ENCODE measurements at places on chromosomes 1 and 21. TPM values are rescaled to one million over a fixed set of nuclear protein-coding genes. Genes with fewer than 3 reads are reported as not detected.

NID1 gene
- 425 TPM for total RNA-seq

GRCh38 chr1:204072931-204073836 lies at the start of gene SOX13:
Gene SOX13, plus strand, starts transcription at chr1:204073115. Its CDS starts 39,801 bp downstream, at chr1:204112916.
- DNase-seq: peak; percentile 89

GRCh38 chr1:109218516-109218915 lies 4.8 kb downstream of the SARS1 start:
- no peak for DNase-seq

LCE3D gene
- not detected for total RNA-seq

GRCh38 chr1:232249339-232249738 lies 380.6 kb downstream of the SIPA1L2 start:
- DNase-seq: no peak

- DNase-seq: no peak
Measured at GRCh38 chr1:246069581-246069980, 437.5 kb downstream of the SMYD3 start.

LCE1B gene
- not detected for total RNA-seq

PDE4B gene
- total RNA-seq: 156 TPM

GRCh38 chr1:93171549-93172034 lies 8.6 kb downstream of the TMED5 start:
- no peak for DNase-seq

TAS1R1 gene
- total RNA-seq: under 0.01 TPM

TCHHL1 gene
- not detected for total RNA-seq

DNA sequence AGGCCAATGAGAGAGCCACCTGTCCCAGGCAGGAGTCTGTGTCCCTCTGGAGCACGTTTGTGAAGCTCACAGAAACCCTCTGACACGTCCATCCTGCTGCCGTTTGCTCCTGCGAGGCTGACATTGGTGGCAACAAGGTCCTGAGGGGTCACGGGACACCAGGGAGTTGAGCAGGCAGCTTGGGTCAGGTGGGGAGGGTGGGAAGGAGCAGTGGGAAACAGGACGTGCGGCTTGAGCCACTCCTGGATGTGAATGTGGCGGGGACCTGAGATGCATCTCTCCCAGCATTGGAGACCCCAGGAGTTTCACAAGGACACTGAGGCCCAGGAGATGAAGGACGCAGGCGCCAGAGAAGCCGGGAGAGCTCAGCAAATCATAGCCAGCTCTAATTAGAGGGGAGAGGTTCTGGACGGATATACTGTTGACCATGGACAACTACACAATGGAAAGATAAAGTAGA lies 149.0 kb downstream of the PEX14 start:
- DNase-seq: no peak

DNA sequence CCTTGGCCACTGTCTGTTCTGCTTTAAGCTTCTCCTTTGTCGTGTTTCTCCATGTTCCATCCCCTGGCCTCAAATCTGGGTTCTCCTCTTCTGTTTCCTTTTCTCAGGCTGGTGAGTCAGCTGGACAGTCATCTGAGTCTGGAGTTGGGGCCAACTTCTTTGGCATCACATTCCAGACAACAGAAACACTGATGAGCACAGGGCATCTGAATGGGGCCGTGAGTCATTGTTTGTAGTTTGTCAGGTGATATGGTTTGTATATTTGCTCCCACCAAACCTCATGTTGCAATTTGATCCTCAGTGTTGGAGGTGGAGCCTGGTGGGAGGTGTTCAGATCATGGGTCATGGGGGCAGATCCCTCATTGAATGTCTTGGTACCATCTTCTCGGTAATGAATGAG lies 14.3 kb upstream of the OLIG2 start:
- DNase-seq: no peak

DNA sequence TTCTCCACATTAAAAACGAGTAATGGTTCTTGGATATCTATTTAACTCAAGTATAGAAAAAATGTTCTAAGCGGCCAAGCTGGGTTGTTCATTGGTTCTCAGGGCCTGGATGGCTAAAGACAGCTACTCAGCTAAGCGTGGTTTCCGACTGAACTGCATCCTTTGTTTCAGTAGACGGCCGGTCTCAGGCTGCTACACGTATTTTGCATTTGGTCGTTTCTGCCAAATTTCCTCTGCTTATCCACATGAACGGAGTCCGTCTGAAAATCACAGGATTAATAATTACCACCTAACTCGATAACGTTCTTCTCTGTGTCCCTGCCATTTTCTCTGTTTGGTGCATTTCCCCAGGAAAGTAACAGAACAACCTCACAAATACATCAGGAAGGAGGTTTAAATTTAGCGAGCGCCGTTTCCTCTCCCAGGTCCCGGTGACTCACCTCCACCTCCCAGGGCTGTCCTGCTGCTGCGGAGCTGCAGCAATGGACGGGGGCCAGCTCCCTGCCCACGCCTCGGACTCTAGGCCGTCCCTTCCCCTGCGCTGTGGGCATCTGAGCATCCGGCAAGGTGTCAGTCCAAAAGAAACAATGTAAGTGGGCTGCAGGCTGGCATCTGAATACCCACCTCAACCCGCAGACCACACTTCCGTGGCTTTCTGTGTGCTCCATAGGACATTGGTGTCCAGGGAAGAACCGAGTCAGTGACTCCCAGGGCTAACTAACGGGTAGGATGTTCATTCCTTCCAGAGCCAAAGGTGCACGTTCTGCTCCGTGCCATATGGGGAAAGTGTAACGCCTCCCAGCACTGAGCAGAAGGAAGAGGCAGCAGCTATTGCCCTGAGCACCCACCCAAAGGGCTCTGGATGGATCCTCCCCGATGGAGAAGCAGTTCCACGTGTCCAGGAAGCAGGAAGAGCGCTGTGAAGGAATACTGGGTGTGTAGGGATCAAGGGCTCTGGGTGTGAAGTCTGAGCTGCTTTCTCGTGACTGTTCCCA lies 4.1 kb upstream of the GABRD start:
- peak; percentile 61 for DNase-seq

OLIG2 gene
- total RNA-seq: not detected

PWP2 gene
- total RNA-seq: 8.2 TPM

DNA sequence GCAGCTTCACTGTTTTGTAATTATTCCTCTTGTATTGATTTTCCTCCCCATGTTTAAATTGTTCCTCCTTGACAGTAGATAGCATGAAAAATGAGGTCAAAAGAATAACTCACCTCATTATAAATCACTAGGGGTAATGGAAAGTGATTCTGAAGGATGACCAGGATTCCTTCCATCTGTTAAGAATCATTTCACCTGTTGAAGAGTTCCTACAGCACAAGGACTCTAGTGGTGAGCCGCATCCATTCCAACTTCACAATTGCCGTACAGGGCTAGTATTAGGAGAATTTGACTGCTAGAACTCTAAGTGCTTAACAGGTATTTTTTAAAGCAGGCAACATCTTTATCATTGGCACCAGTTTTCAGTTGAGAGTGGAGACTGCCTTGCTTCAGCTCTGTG lies 13.7 kb downstream of the PPP1R12B start:
- no peak for DNase-seq

DNA sequence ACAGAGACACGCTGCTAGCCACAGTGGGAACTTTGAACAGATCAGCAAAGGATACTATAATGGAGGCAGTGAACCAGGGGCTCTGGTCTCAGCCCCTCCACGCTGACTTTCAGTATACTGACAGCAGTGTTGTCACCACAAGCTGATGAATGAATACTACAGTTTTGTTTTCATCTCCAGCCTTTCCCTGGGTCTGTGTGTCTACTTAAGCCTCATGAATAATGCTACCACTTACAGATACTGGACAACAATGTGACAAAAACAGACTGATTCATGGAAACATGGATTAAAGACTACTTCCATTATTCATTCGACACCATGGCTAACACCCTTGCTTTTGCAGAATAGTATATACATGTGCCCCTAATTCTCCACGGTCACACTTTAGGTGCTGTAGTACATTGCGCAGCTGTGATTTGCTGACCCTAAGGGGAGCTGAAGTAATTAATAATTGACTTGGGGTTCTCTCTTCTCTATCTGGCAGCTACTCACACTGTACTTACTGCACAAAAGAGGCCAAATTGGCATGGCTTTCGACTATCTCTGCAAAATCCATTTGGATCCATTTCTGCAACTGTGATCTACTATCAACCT lies 203.2 kb upstream of the LYPLAL1 start:
- no peak for DNase-seq

DNA sequence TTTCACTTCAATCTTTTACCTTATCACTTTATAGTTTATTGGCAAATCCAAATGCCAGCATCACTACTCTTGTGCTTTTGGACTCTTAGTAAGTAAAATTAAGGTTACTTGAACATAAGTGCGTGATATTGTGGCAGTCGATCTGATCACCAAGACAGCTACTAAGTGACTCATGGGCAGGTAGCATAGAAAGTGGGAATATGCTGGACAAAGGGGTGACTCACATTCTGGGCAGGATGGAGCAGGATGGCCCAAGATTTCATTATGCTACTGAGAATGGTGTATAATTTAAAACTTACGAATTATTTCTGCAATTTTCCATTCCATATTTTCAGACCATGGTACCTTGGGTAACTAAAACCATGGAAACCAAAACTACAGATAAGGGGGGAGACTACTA lies 120.2 kb downstream of the ROR1 start:
- DNase-seq: no peak

DNA sequence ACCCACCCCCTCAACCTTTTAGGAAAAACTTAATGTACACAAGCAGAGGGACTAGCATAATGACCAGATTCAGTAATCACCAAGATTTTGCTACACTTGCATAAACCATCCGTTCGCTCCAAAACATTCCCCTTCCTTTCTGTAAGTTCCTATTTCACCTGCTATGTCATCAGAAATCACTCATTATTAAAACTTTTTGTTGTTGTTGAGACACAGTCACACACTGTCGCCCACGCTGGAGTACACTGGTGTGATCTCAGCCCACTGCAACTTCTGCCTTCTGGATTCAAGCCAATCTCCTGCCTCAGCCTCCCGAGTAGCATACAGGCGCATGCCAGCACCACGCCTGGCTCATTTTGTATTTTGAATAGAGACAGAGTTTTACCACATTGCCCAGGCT lies 3.4 kb downstream of the MRPL20 start:
- DNase-seq: no peak

GRCh38 chr1:172269084-172269483 lies 151.4 kb upstream of the C1orf105 start:
- DNase-seq: no peak

- DNase-seq: no peak
Measured at GRCh38 chr1:178581351-178582303, 68.7 kb downstream of the TEX35 start.

OR6F1 gene
- not detected for total RNA-seq

DNA sequence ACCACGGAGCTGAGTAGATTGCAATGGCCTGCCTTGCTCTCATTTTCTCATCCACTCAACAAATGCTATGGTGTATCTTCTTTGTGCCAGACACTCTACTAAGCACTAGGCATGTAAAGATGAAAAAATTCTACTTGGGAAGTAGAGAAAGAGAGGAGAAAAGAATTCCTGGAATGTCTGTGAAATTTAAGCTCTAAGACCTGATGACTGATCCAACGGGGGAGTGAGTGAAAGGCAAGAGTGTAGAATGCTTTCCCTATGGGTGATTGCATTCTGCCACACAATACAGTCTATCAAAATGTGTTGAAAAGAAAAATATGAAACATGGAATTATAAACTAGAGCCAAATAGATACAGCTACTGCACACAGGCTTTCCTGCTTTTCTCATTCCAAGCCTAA lies 82.3 kb downstream of the CYYR1 start:
- no peak for DNase-seq

DNA sequence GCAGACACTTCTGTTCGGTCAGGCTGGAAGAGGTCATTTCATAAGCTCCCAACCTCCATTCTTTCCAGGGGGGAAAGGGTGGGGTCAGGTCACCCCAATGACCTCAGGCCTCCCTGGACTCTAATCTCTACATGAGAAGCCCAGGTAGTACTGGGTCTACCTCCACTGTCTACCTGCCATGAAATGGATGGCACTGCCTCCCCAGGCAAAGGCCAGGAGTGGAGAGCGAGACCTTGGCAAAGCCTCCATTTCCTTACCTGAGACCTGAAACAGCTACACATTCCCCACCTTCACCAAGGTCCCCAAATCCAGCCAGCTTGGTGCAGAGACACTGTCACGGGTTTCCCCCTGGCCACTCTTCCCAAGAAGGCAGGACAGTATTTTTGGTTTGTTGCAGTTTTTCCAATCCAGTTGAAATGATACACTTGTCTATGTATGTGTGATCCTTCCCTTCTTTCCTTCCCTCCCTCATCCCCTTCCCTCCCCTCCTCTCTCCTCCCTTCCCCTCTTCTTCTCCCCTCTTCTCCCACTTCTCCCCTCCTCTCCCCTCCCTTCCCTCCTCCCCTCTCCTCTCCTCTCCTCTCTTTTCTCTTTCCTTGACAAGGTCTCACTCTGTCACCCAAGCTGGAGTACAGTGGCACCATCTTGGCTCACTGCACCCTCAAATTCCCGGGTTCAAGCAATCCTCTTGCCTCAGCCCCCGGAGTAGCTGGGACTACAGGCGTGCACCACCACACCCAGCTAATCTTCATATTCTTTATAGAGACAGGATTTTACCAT lies 16.1 kb downstream of the BTG2 start:
- no peak for DNase-seq

GRCh38 chr1:84712276-84712874 lies 22.1 kb upstream of the SSX2IP start:
- no peak for DNase-seq

GRCh38 chr1:64471218-64472039 lies 1.5 kb downstream of the CACHD1 start:
- DNase-seq: peak; percentile 43

GRCh38 chr1:94117259-94117851 lies 3.6 kb downstream of the ABCA4 start:
- DNase-seq: no peak

Data from dermis blood vessel endothelial cell (primary cell).